Endodermal cell (in vitro differentiated cells): ENCODE measurements at places on chromosomes 5 and 9. TPM values are rescaled to one million over a fixed set of nuclear protein-coding genes. Genes with fewer than 3 reads are reported as not detected.

DNA sequence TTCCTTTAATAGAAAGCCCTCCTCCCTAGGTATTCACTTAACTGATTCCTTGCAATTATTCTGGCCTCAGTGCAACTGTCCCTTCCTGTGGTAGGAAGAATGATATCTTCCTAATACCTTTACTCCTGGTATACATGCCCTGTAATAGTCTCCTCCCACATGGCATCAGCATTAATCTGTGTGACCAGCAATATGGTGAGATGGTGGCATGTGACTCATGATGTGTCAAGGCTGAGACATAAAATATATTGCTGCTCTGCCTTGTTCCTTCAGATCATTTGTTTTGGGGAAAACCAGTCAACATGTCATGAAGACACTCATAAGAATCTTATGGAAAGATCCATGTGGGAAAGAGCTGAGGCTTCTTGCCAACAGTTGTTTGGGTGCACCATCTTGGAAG, 149.1 kb upstream of the TRPM3 start:
- DNase-seq = no peak

- peak; percentile 92 for DNase-seq
These were observed 156.4 kb upstream of the RASEF start for GRCh38 chr9:83219154-83219923.

- DNase-seq = no peak
These were observed 432.4 kb downstream of the ACTL7B start for GRCh38 chr9:108423433-108423832.

GRCh38 chr5:31982621-31983020, 191.5 kb downstream of the GOLPH3 start:
- no peak for DNase-seq

DNA sequence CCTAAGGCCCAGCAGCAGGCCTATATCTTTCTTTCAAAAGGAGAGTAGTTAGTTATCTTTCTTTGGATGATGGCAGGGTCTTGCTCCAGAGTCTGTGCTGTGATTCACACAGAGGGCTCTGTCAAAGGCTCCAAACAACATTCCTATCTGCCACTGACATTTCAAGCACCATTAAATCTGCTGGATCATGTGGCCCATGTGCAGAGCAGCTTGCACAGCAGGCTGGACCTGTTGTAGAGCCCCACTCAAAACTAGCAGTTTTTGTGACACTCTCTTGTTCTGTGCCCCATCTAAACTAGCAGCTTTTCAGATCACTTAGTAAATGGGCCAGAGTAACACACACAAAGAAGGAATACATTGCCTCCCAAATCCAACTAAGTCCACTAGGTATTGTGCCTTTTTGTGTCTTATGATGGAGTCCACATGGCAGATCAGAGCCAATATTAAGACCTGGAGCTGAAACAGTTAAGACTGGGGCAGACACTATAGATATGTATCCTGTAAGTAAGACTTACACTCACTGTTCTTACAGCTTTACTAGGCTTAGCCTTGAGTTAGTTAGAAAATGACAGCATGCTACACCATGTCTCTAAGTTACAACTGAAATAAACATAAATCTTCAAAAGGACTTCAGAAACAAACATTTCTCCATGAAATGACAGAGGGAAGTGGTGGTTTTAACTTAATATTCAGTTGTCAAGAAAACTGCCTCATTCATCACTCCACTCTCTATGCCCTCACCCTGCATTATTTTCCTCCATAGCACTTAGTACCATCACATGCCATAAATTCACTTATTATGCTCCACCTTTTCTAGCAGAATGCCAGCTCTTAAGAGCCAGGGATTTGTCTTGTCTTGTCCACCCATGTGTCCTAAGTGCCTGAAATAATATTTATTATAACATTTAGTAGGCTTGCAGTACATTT, 400.9 kb downstream of the RAB3C start:
- DNase-seq = no peak

DNA sequence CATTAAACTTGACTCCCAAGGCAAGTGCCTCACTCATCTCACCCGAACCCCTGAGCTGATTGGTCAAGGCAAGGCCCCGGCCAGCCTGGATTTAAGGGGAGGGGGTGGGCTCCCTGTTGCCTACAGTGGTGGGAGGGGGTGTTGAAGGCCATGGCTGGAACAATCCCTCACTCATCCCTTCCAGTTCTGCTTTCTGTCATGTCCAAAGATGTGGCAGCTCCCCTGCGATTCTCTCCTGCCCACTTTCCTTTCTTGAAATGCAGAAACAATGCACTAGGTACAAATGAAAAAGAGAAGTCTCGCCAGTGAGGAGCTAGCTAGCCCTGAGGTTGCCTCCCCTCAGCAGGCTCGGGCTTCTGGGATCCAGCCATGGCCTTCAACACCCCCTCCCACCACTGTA, 240.9 kb downstream of the SYK start:
- no peak for DNase-seq

MVB12B gene
- 12.4 to 22.5 TPM (median 18.6 TPM) in 3 replicates for total RNA-seq

PCDHAC1 gene
- 5.3 and 6.1 TPM in 2 replicates for total RNA-seq

DNA sequence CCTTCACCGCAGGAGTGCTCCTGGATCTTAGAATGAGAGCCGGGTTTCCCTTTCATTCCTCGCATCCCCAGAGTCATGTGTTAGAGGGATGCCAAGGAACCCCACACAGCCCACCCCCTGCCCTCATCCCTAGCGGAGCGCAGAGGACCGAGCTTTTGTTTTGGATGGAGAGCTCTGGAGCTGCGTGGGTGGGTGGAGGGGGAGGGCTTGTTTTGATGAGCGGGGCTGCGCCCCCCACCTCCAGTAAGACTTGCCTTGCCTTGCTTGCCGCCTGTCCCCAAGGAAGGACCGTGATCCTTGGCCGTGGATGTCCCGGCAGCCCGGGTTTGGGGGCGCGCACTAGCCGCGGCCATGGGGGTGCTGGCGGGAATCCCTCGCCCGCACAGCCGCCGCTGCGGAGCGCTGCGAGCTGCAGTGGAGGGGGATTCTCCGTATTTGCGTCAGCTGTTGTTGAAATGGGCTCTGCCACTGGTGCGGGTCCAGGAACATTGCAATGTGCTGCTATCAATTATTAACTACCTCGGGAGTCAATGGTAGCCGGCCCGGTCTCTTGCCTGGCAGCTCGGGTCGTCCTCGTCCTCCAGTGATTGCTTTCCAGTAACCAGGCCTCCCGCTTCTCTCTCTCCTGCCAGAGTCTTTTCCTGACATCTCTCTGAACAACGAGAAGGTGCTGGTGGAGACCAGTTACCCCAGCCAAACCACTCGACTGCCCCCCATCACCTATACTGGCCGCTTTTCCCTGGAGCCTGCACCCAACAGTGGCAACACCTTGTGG, 1.0 kb downstream of the EGR1 start:
- DNase-seq = no peak

PCYOX1L gene
- 10.4 and 11.7 TPM in 2 replicates for total RNA-seq

KCNMB1 gene
- total RNA-seq = not detected in 3 replicates

GRCh38 chr5:172493002-172493401, 38.7 kb upstream of the SH3PXD2B start:
- peak; percentile 33 for DNase-seq

- DNase-seq = no peak
These were observed 611.5 kb downstream of the ZNF608 start for GRCh38 chr5:124134941-124135340.

- no peak for DNase-seq
These were observed 530.2 kb upstream of the FAM174A start for GRCh38 chr5:100004969-100005368.

- no peak for DNase-seq
These were observed 31.4 kb downstream of the FANCC start for GRCh38 chr9:95286151-95286550.

LMAN2 gene
- total RNA-seq = 119 and 125 TPM in 2 replicates

CENPP gene
- total RNA-seq = 6.1 to 12.9 TPM (median 9.2 TPM) in 3 replicates

OR1J2 gene
- total RNA-seq = not detected in 2 replicates

- peak; percentile 48 for DNase-seq
These were observed 107.6 kb upstream of the SPRY4 start for GRCh38 chr5:142432369-142432863.

GRCh38 chr9:99725852-99726251, 95.8 kb upstream of the NR4A3 start:
- DNase-seq = no peak

GRCh38 chr5:18050776-18051175, 416.5 kb downstream of the TAF11L14 start:
- DNase-seq = no peak

- DNase-seq = peak; percentile 69
These were observed 500.0 kb upstream of the C9orf72 start for GRCh38 chr9:28073270-28073669.

DNA sequence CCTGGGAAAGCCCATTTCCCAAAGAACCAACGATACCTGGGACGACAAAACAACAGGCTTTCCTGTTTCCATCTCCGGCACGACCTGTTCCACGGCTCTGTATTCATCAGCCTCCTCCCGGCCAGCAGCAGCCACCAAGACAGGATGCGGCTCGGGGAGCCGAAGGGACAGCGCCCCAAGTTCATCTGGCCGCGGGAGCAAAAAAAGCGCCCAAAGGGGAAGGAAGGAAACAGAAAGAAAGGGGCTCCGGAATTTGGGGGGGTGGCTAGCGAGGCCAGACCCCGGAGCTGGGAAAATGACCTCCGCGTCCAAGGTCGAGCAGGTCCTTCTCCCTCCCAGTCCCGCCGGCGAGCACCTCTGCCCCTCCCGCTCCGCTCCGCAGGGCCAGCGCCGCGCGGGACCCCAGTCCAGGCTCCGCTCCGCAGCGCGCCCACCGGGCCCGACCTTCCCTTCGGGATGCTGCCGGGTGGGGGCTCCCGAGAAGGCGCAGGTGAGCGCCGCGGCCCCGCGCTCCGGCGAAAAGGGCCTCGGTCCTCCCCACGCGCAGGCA, 608 bp downstream of the ELOVL7 start:
- DNase-seq = peak; percentile 74
